ENCODE measurements at places on chromosomes 4 and X.

DNA sequence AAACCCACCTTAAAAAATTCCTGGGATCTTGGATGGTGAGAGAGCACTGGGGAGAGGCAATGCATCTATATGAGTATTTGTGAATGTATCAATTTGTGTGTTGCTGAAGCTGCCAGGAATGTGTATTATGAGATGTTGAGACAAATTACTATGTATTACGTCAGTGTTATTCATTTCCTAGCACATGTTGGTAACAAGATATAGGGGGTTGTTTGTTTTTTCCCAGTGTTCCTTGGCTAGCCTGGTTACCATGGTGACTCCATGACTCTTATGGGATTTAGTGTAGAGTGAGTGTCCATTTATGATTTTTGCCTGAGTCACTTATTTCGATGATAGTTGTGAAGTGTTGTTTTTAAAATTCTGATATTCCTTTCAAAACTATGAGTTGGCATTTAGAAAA is 65.6 kb downstream of the RAB40A start:
- DNase-seq, result peak; percentile 90

DNA sequence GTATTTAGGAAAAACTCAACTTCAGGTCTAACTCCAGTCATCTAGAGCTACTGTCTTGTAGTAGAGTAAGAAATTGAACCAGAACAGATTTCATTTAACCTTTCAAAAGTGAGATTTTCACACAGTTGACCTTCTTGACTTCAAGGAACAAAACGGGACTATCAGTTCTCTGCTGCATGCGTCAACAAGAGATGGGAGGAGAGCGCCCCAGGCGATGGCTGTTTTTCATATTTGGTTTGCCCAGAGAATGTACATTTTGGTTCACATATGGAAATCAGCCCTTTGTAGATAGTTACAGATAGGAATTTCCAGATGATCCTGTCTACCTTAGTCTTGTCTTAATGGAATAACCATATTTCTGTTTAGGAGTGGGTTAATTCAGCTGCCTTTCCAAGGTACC is 158.1 kb downstream of the POLA1 start:
- no peak for DNase-seq

- no peak for DNase-seq
Observed at GRCh38 chrX:153881281-153881680, 4.7 kb downstream of the L1CAM start.

DNA sequence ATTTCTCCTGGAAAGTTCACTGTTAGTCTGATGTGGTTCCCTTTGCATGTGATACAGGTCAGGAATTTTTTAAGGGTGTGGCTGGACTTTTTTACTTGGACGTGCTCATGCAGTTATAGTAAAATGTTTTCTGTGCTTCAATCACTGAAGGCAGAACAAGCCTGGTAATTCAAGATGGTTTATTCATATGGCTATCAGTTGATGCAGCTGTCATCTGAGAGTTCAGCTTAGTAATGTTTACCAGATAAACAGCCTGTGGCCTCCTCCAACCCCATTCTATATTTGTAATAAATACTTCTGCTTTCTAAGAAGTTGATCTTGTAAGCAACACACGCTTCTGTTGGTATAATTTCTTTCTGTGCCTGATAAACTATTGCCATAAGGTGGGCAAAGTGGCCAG is 2105.9 kb downstream of the ARAP2 start:
- DNase-seq, result no peak

- DNase-seq, result no peak
Observed at GRCh38 chrX:74467656-74468055, 46.4 kb downstream of the SLC16A2 start.

DNA sequence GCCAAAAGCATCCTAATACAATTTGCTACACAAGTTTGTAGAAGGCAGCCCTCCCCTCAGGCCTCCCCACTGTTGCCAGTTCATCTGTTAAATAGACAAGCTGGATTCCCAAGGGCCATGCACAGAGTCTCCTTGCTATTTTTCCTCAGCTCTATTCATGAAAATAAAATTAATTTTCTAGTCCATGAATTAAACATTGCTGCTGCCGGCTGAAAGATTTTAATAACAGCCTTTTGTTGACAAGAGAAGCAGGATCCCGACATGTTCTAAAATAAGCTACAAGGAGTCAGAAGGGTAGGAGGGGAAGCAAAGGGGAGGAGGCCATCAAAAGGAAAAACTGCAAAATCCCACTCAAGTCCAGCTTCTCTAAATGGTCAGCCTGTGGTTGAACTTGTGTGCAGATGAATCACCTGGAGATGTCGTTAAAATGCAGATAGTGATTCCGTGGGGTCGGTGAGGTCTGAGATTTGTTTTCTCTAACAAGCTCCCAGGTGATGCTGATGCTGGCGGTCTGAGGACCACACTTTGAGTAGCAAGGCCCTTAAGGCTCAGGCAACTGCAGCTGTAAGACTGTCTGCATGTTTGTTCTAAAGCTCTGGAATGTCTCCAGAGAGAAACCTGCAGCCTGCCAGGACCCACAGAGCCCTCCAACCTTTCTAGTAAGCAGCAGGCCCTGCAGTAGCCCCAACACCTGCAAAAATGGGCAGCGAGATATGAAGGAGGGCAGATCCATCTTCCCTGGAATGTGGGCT is 9.4 kb downstream of the SCD5 start:
- DNase-seq, result no peak
